IMR-90 (cell line): ENCODE measurements at places on chromosomes 1 and 21.

DNA sequence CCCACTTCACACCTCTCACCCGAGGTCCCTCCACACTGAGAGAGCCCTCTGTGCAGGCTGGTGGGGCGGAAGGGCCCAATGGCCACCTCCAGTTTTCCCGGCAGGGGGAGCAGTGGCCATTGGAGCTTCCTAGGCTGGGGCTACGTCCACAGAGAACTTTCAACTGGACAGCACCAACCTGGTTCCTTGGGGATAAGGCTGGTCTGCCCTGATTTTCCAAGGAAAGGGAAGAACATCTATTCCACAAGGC, 20.3 kb upstream of the LAPTM5 start:
- no peak for DNase-seq

DNA sequence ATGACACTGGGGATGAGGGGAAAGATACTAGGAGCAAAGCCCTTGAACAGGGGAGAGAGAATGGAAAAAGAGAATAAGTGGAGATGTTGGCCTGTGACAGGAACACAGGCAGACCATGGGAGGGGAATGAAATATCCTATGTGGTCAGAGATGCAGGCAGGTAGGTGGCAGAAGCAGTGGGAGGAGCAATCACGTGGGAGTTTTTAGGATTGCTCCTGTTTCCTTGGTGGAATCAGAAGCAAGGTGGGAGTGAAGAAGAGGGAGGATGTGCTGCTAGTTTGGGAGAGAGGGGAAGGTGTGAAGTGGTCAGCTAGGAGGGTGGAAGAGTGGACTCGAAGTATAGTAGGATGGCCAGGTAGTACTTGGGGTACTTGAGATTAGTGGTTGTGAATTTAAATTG, 46.4 kb upstream of the CDC42BPA start:
- no peak for DNase-seq

DNA sequence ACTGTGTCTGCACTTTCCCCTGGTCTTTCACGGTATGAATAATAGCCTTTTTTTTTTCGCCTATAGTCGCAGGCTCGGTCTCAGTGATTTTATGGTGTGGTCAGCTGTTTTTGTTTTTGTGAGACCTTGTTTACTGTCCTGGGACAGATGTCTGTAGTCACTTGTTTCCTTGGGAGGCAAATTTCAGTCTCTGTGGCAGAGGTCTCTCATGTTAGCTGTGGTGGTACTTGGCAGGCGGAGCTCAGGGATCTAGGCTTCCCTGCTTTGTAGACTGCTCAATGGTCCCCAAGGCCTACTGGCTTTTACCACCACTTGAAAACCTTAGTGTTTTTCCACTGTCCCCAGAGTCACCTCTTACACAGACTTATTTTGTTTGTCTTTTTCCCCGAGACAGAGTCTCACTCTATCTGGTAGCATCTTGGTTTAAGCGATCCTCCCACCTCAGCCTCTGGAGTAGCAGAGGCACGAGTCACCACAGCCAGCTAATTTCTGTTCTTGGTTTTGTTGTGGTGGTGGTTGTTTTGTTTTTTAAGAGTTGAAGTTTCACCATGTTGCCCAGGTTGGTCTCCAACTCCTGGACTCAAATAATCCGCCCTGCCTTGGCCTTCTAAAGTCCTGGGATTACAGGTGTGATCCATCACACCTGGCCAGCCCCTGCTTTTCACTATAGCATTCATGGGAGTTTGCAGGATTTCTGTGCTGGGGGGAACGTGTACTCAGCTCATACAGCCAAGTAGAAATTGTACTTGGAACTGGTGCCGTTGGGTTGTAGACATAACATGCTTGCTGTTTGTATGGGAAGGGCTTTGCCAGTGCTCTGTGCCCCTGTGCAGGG, 10.3 kb downstream of the RNU1-2 start:
- DNase-seq, result peak; percentile 56

GRCh38 chr1:72066431-72066830, 215.9 kb downstream of the NEGR1 start:
- no peak for DNase-seq

- DNase-seq, result peak; percentile 30
Measured at GRCh38 chr1:145906954-145907753, 2.7 kb downstream of the ITGA10 start.

DNA sequence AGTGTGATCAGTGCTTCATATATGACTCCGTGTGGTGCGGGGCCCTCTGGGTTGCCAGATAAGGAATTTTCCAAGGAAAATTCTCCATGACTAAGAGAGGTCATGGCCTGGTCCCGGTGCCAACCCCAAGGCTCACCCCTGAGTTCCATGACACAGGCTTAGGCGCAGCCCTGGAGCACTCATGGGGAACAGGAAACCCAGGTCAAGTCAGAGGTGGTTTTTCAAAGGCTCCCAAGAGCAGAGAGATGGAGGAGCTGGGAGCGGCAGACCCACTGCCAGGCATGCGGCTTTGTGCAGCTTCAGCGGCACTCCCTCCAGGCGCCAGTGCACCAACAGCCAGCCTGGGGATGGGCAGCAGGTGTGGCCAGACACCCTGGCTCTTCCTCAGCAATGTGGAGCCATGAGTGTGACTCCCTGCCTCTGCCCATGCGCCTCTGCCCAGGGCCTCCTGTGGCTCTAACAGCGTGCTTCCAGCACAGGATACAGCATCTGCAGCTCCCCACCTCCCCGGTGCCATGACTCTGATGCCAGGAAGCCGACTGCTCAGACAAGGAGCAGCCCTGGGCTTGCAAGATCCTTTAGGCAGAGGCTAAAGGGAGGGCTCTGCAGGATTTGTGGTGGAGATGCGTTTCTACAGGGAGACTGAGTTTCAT, 47.3 kb downstream of the GPR161 start:
- DNase-seq, result no peak

- no peak for DNase-seq
Measured at GRCh38 chr1:2444138-2444591, 31.8 kb upstream of the PEX10 start.

GRCh38 chr1:114423455-114423854, 87.5 kb downstream of the TRIM33 start:
- no peak for DNase-seq

DNA sequence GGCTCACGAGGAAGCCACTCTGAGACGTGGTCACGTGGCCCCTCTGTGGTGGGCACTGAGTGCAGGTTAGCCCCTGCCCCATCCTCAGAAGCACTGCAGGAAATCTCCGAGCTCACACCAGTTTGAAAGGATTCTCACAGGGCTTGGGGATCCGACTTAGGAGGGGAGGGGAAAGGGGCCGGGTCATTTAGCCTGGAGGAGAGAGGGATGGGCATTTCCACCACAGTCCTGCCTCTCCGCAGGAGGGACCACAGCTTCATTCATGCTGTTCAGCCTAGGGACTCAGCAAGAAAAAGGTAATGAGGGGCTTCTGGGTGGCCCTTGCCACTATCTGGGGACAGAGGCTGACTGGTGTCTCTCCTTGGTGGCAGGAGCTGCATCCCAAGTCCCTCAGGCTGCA, 126.5 kb downstream of the NPHP4 start:
- no peak for DNase-seq

DNA sequence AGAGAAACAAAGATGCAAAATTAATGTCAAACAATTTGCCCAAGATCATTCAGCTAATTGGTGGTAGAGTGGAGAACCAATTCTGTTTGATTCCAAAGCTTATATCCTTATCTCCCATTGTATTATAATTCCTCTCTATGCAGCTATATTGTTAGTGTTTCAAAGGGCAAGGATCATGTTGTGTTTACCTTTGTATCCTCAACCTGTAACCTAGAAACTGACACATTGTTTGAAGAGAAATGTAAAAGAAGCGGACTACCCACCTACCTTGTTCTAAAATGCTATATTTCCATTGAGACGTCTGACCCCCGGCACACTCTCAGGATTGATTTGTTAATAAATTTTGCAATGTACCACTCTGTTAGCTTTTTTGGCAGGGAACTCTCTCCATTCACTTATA, 9.3 kb downstream of the RAVER2 start:
- no peak for DNase-seq

- no peak for DNase-seq
Measured at GRCh38 chr1:3032371-3033039, 11.2 kb downstream of the ACTRT2 start.

GRCh38 chr1:98322966-98323365, 338.6 kb upstream of the SNX7 start:
- DNase-seq, result peak; percentile 28

DNA sequence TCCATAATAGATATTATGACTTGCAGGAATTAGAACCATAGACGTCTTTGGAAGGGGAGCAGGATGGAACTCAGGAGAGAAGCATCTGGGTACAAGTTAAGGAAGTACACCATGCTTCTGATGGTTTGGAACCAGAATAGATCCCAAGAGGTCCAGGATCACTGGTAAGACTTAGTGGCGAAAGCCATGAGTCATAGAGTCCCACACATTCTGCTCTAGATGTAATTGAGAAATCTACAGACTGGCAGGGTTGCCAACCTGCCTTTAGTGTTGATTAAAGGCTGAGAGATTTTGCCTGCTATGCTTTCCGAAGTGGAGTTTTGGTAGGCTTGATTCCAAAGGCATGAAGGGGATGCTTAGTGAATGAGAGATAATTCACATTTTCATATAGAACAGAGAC, 57.1 kb upstream of the C1orf87 start:
- DNase-seq, result no peak

DNA sequence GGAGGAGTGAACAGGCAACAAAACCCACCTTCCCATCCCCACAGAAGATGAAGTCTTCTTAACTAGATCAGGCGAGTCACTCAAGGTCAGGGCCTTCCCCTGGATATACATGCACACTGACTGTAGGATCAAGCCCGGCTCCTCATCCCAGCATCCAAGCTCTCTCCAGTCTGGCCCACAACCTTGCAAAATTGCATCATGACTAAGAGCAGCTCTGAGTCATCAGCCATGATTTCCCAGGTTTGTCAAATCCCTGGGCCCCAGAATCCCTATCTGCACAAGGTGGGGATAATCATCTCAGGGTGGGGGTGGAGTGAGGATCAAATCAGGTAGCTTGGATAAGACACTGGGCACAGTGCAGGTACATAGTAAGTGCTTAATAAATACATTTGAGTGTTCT, 199.3 kb upstream of the GRIK3 start:
- no peak for DNase-seq

GRCh38 chr1:235075777-235076308, 52.8 kb downstream of the TOMM20 start:
- DNase-seq, result no peak
